ENCODE measurements at places on chromosomes 6 and 20.

DNA sequence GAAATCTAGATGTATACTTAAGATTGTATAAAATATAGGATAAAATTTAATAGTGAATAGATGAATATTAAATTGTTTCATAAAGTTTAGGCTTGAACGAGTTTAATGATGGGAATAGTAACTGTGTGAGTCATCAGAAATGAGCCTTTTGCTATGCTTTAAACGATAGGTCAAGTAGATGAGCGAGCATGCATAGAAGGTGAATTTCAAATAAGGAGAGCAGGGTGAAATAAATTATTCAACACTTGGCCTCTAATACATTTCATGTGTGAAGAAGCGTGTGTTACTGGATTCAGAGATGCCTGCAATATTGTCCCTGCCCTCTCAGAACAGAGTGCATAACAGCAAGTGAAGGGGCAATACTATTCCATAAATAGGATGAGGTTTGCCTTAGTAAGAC, 74.4 kb upstream of the EYA4 start:
- no peak for DNase-seq

DNA sequence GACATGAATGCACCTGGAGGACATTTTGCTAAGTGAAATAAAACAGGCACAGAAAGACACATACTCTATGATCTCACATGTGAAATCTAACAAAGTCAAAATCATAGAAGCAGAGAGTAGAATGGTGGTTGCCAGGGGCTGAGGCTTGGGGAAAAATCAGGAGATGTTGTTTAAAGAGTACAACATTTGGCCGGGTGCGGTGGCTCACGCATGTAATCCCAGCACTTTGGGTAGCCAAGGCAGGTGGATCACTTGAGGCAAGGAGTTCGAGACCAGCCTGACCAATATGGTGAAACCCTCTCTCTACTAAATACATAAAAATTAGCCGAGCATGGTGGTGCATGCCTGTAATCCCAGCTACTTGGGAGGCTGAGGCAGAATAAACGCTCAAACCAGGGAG, 26.0 kb upstream of the LOC128125822 start:
- DNase-seq = no peak

GRCh38 chr6:56515081-56515905, 127.4 kb downstream of the DST start:
- DNase-seq = no peak

GRCh38 chr6:131804131-131804530, 3.7 kb upstream of the ENPP1 start:
- DNase-seq = no peak

DNA sequence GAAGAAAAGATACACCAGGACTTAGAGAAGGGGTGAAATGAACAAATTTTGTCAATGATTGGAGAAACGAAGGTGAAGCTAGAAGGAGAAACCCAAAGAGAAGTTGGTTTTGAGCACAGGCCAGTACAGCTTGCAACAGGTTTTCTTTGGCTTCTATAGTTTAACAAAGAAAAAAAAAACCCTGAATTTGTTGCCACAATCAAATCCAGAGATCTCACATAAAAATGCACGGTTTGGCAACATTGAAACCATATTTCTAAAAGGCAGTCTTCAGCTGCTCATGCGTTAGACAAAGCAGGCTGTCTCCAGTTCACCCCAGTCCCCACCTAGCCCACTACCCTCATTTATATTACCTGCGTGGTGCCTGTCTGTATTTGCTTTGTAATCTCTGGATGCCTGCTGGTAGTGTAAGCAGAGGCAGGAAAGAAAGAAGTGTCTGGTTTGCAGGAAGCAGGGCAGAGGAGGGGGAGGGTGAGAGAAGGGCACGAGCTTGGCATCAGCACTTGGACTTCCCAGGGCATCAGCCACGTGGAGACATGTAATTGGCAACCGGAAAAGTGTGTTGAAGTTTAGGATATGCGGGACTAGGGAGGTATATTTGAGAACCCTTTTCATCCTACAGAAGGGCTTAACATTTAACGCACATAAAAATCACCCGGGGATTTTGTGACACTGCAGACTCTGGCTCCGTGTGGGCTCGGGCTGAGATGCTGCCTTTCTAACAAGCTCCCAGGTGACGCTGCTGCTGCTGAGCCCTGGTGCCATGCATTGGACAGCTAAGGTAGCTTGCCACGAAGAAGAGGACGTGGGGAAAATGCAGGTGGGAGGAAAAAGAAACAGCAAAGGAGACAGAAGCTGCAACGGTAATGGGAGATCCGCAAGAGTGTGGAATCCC, 14.4 kb downstream of the PFDN4 start:
- no peak for DNase-seq

DNA sequence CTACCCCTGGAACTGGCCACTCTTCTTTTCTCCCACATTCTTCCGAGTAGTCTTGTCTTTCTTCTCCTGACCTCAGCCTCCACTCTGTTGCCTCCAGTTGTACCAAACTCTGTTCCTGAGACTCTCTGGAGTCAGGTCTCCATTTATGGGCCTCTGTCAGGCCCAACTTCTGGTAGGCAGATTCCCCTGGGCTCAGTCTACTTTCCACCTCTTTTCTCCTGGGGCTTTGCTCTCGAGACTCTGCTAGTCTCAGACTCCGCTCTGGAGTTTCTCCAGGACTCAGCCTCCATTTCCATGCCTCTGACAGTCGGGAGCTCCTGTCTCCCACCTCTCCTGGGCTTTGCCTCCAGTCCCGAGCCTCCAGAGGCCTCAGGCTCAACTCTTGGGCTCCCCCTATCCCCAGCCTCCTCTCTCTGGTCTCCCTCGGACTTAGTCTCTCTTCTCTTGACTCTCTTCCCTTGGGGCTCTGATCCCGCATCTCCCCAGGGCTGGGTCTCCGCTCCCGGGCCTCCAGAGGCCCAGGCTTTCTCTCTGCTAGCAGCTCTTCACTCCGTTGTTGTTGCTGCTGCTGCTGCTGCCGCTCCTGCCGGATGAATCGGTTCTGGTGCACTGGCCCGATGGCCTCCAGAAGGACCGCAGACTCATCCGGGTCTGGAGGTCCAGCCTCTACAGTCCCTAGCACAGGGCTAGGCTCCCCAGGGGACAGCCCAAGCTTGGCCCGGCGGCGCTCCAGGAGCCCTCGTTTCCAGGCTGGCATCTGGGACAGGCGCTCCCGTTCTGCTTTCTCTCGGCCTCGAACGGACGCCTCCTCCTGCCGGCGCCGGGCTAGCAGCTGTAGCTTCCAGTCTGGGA, 1.1 kb downstream of the PPP1R18 start:
- DNase-seq = no peak

DNA sequence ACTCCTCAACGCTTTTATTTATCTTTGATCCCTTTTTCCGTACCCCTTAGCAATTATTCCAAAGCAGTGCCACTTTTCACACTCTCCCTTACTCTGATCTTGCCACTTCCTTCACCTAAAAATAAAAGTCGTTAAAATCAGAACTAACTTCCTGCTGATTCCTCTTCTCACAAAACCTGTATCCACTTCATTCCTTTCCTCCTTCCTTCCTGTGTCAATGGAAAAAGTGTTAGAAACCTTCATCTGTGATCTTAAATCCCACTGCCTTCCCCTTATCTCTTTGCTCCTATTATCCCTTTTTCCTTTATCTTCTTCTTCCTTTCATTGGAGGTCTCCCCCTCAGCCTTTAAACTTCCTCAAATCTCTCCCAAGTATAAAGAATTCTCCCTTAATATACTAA, 49.2 kb downstream of the GOPC start:
- no peak for DNase-seq

GRCh38 chr20:45341939-45342854, 6.0 kb downstream of the SDC4 start:
- peak; percentile 77 for DNase-seq

DNA sequence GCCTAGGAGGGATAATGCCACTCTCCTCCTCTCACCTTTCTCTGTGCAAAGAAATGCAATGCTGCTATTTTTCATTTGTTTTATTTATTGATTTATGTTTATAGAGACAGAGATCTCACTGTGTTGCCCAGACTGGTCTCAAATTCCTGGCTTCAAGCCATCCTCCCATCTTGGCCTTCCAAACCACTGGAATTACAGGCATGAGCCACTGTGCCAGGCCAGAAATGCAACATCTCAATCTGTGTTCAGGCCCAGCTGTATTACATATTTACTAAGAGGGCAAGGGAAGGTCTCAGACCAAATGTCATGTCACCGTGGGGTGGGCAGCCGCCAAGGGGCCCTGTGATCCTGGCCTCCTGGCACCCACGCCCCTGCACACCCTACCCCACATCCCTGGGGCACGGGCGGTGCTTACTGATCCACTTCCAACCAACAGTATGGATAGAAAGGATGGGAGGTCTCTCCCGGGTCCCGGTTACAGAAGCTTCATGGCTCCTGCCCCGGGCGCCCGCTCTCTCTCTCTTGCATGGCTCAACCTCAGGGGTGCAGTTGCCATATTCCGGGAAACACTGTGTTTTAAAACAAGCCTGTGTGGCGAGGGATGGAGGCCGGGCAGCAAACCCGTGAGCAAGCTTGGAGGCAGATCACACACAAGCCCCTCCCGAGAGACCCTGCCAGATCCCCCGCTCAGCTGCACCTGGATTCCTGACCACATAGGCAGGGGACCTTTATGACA, 111.8 kb downstream of the AGPAT4 start:
- no peak for DNase-seq

- DNase-seq = no peak
Measured at GRCh38 chr6:108774555-108774954, 73.7 kb upstream of the ARMC2 start.

DNA sequence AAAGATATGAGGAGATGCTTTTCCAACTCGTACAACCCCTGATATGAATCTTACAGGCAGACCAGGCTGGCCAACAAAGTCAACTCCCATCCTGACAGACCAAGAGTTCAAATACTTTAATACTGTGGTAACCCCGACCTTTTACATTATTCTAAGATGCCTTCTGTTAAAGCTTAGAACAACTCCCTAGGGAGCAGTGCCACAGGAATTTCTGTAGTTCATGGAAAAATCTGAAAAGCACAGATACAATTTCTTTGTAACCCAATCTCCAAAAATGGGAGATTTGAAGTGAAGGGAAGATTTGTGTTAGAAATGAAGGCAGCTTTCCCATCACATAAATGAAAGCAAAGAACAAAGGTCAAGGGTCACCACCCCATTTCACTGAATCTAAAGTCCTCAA, 151.3 kb upstream of the BEND6 start:
- no peak for DNase-seq
